CD4-positive, alpha-beta T cell treated with Interleukin-12 subunit alpha and Interleukin-12 subunit beta, for 1 hour (primary cell): ENCODE measurements at places on chromosomes 12 and 14.

DNA sequence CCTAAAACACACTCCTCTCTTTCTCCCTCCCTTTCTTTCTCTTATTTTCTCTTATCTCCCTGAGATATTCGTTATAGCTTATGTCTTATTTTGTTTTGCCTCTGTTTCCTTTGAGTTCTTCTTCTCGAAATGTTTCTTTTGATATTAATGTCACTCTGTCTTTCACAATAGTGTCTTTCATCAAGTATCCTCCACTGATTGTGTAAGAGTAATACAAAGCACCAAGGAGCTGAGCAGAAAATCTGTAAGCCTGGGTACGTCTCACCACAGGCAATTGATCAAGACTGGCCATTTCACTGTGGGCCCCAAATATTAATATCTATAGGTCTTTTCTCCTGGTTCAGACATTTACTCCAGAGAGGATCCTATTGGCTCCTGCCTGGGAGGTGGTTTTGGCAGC, 4.8 kb upstream of the LYZ start:
- no peak for DNase-seq

GRCh38 chr12:16563504-16563903, 42.5 kb downstream of the LMO3 start:
- no peak for DNase-seq

GRCh38 chr12:49336645-49337584, at the start of gene C1QL4:
Gene C1QL4 (minus strand): TSS chr12:49337188. CDS start chr12:49336477, 711 bp downstream.
- DNase-seq = peak; percentile 90

- no peak for DNase-seq
Measured at GRCh38 chr14:35921745-35922144, 95.6 kb downstream of the BRMS1L start.

- no peak for DNase-seq
Measured at GRCh38 chr14:99850709-99851108, 57.5 kb downstream of the EML1 start.

- DNase-seq = no peak
Measured at GRCh38 chr12:116233669-116234068, 43.8 kb downstream of the MED13L start.

DNA sequence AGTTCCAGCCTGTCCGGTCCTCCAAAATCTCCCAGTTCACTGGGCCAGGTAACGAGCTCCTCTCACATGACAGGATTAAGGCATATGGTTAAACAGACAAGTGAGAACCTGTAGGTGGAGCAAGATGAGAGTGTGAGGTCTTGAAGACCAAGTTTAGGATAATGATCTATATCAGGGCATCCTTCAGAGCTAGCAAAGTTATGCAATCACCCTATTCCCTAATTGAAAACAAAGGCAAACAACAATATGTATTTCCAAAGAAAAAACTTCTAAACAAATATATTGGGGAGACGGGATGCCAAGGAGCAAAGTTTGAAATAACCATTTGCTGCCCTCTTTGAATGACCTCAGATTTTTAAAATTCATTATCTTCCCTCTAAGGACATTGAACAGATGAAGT, 571.2 kb downstream of the BCL11B start:
- no peak for DNase-seq

DNA sequence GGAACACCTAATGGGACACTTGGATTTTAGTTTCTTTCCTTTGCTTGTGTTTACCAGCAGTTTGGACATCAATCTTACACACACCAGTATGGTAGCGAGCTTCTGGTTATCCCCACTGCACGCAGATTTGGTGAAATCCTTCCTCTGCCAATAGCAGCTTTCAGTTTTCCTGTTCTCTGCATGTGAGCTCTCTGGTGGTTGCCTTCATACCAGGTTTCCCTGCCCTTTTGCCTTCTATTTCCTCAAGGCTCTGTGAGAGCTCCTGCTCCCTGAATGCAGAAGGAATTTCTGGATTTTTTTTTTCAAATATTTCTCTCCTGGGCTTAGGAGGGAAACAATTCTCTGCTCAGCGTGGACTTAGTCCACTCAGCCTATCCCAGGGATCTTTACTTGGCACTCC, 93.0 kb upstream of the CCDC91 start:
- DNase-seq = no peak

GRCh38 chr12:97659117-97659880, 196.7 kb downstream of the RMST start:
- DNase-seq = no peak

- no peak for DNase-seq
Measured at GRCh38 chr12:131720241-131720640, 9.4 kb downstream of the SFSWAP start.

DNA sequence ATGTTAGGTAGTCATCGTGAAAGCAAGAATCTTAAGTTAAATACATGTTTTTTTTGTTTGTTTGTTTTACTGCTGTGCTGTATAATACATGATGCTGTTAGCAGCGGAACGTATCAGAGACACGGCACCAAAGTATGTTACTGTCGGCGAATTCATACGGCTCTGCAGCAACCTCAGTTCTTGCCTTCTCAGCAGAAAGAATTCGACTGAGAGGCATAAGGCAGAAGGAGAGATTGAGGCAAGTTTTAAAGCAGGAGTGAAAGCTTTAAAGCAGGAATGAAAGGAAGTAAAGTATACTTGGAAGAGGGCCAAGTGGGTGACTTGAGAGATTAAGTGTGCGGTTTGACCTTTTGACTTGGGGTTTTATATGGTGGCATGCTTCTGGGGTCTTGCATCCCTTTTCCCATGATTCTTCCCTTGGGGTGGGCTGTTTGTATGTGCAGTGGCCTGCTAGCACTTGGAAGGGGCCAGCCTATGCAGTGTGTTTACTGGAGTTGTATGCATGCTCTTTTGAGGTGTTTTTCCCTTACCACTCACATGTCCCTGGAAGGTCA, 23.7 kb downstream of the LEMD3 start:
- no peak for DNase-seq

DNA sequence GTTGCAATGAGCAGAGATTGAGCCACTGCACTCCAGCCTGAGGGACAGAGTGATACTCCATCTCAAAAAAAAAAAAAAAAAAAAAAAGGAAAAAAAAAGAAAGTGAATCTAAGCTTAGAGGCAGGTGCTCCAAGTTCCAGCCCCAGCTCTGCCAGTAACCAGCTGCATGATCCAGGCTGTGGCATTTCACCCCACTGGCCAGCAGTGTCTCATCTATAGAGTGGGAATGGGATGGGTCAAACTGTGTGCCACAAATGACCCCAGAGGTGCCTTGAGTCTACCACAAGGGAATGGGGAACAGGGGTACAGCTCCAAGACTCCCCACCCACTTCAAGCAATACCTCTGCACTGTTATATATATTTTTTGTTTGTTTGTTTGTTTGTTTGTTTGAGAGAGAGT, 5.0 kb downstream of the PLEKHD1 start:
- DNase-seq = no peak

- DNase-seq = no peak
Measured at GRCh38 chr12:70338531-70338930, 27.6 kb upstream of the KCNMB4 start.

GRCh38 chr12:104599272-104600035, 142.7 kb downstream of the CHST11 start:
- no peak for DNase-seq

GRCh38 chr12:117472983-117473382, 111.6 kb upstream of the NOS1 start:
- no peak for DNase-seq

DNA sequence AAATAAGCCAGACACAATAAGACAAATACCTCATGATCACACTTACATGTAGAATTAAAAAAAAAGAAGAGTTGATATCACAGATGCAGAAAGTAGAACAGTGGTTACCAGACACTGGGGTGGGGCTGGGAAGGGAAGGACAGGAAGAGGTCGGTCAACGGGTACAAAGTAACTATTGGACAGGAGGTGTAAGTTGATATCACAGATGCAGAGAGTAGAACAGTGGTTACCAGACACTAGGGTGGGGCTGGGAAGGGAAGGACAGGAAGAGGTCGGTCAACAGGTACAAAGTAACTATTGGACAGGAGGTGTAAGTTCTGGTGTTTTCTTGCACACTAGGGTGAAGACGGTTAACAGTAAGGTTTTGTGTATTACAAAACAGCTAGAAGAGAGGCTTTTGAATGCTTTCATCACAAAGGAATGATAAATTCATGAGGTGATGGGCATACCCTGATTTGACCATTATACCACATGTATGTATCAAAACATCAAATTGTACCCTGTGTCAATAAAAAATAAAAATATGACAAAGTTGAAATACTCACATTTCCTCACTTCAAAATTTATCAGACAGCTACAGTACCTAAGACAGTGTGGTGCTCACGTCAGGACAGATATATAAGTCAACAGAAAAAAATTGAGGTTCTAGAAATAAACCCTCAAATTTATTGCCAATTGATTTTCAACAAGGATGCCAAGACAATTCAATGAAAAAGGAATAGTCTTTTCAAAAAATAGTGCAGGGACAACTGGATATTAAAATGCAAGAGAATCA, 32.8 kb downstream of the GALC start:
- peak; percentile 53 for DNase-seq

- no peak for DNase-seq
Measured at GRCh38 chr12:100268835-100269564, 2.0 kb downstream of the SCYL2 start.

DNA sequence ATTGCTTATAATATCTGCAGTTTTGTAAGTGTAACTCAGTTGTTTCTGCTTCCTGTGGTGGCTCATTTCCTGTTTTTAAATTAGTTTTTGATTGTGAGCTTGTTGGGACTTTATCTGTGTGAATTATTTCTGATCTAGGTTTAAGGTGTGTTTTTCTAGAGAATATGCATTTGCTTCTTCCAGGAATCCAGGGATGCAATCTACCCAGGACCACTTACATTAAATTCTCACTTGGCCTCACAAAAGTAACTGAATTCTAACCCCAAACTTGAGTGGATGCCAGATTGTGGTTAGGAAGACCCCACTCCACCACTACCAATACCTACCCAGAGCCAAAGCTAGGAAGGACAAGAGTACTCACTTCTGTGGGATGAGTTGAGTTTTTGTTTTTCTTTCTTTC, 11.9 kb downstream of the STYX start:
- DNase-seq = peak; percentile 50

- DNase-seq = no peak
Measured at GRCh38 chr12:83931451-83931850, 981.1 kb downstream of the SLC6A15 start.

- DNase-seq = no peak
Measured at GRCh38 chr12:89736995-89737394, 28.4 kb upstream of the ATP2B1 start.

DNA sequence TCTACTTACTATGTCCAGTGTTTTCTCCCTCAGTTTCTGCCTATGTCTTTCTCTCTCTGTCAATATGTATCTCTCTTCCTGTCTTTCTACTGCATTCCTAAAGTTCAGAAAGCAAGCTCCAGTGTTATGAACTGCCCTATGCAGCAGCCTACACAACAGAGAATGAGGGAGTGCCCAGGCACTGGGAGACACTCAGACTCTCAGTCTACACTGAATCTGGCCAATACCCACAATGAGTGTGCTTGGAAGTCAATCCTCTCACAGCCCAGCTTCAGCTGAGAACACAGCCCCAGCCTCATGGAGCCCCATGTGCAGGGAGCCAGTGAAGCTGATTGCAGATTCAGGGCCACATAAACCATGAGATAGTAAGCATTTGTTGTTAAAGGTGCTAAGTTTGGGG, 128.7 kb downstream of the ALG10 start:
- DNase-seq = no peak

- DNase-seq = no peak
Measured at GRCh38 chr12:66237505-66238175, 48.6 kb downstream of the IRAK3 start.

GRCh38 chr12:42502682-42503081, 86.9 kb downstream of the PRICKLE1 start:
- DNase-seq = no peak

GRCh38 chr14:105326568-105326867, 12.0 kb downstream of the PACS2 start:
- DNase-seq = no peak

DNA sequence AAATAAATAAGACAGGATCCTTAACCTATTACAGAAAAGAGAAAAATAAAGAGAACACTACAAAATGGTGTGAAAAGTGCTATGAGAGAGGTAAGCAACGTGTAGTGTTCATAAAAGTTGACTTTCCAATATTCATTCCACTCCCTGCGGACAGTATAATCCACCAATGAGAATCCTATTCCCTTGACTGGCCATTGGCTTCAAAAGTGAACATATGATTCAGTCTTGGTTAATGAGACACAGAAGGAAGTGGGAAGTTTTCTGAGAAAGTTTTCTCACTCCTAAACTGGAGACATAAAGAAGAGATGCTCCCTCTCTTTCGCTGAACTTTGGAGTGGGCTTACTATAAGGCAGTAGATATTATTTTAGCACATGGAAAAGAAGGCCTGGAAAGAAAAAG, 153.1 kb downstream of the PAWR start:
- no peak for DNase-seq

GRCh38 chr14:33134975-33135374, 196.3 kb downstream of the NPAS3 start:
- DNase-seq = no peak

- DNase-seq = no peak
Measured at GRCh38 chr12:14332482-14332881, 33.0 kb upstream of the ATF7IP start.

GRCh38 chr14:30966415-30967363, 58.8 kb upstream of the AP4S1 start:
- no peak for DNase-seq

GRCh38 chr12:116361414-116362223, 84.1 kb upstream of the MED13L start:
- DNase-seq = no peak

GRCh38 chr14:56494167-56494566, 85.4 kb upstream of the TMEM260 start:
- DNase-seq = no peak

GRCh38 chr12:90062799-90063198, 354.2 kb upstream of the ATP2B1 start:
- peak; percentile 4 for DNase-seq

DNA sequence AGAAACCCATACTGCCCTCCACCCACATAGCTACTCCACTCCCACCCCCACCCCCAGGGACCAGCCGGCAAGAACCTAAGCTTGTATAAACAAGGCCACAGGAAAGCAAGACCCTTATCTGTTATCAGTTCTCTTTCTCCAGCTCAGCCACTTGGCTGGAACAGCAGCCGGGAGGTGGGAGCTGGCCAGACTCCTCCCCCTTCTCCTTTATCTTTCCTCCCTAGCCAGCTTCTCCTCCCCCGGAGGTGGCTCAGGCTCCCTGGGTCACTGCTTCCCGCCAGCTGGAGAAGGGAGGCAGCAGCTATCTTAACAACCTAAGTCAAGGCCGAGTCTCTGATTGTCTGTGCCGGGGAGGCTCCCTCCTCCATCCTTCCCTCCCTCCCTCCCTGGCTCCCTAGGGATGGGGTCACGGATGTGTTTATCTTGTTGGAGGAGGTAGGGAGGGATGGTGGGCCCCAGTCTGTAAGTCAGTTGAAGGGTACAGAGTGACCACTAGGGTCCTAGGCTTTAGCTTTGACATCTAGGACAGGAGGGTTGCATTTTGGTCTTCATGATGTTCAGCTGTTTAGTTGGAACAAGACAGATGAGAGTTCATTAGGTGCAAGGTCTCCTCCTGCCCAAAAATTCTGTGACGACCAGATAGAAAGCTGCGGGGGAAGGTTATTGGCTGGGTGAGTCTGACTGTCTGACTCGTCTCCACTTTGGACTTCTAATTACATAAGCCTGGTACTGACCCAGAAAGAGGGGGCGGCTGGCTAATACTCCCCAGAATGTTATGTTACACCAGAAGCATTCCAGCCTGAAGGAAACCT, 29.7 kb downstream of the ZFP36L1 start:
- DNase-seq = no peak

- DNase-seq = no peak
Measured at GRCh38 chr14:79552778-79553177, 658.5 kb downstream of the DIO2 start.
